ENCODE measurements at places on chromosomes 3 and 15.
A peak's percentile ranks its signal among the peaks of the same experiment; 100 is the strongest.

DNA sequence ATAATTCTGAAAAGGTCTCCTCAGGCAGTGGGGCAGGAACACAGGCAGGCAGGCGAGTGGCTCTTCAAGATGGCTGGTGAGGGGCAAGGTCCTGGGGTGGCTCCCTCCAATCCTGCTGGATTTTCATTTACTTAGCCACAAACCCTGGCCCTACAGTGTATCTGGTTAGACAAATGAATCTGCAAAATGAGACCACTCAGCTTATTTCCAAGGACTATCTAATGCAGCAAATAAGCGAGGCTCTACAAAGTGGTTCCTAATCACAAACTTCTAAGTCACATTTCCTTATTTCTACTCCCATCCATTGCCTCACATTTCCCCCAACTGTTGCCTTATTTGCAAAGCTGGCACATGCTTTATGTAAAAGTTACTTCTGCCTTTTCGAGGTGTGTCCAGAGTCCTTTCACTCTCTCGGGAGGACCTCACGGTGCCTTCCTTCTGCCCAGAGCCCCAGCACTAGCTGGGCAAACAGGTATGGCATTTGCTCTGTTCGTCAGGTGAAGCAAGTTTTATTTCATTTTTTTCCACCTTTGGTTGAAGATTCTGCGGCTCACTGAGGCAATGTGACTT is 40.5 kb downstream of the CCDC12 start:
- no peak for DNase-seq

DNA sequence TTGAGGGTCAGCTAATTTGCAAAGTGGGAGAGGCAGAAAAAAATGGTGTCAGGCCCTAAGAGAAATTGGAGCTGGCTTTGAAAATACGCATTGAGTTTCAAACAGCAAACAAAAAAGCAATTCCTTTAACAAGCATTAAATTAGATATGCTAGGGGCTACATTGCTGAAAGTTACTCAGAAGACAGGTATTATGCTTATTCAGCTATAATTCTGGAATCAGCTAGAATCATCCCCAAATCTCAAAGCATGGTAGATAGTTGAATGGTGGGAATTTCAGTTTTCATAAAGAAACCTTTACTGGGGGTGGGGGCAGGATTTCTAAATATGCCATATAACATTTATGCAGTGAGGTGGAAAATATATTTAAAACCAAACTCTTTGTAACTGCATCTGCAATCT is 50.5 kb downstream of the BHLHE40 start:
- DNase-seq = no peak

DNA sequence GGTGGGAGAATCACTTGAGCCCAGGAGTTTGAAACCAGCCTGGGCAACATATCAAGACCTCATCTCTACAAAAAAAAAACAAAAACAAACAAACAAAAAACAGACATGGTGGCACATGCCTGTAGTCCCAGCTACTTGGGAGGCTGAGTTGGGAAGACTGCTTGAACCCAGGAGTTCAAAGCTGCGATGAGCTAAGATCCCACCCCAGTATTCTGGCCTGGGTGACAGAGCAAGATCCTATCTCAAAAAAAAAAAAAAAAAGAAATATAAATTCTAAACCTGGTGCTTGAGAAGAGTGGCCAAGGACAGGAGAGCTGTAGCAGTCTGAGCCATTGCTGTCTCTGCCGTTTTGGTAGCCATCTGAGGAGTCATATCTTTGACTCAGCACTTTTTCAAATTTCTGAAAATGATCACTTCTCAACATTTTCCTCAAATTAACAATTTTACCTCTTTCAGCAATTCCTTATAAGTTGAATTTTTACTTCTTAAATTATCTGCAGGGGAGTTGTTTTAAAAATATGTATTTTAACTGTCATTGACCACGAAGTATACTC is 3.6 kb upstream of the DENND4A start:
- no peak for DNase-seq

- no peak for DNase-seq
Measured at GRCh38 chr3:95265129-95265528, 1202.3 kb downstream of the NSUN3 start.

DNA sequence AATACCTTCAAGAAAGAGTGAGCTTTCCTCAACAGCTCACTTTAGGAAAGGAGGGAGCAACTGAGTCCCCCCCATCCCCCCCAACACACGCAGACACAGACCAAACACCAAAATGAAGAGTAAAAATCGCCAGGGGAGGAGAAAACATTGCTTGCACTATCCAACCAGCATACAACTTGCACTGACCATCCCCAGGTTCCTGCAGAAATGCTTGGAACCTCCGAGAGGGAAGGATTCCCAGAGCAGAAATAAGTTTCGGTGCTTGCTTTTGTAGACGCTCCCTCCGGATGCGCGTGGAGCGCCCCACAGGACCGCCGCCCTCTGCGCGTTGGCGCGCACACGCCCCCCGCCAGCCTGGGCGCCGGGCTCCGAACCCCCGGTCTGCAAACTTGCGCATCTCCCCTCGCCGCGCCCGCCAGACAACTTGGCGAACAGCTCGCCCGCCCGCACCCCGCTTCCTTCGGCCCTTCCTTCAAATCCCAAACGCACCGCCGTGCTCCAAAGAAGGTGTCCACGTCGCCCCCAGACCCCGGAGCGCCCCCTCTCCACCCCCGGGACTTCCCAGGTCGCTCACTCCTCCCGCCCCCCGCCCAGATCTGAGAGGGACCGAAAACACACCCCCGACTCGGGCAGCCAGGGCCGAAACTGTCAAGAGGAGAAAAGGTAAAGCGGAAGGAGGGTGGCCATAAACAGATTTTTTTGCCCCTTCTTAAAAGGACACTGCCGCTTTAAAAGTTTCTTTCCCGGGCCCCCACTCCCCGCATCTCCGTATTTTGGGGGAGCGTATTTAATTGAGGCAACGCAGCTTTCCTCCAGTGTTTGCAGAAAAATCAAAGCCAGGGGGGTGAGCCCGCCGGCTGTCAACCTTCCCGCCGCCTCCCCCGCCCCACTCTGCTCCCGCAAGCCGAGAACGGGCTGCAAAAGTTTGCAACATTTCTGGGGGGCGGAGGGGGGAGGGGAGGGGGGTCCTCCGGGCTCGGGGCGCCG is 859 bp downstream of the RORA start:
- DNase-seq = no peak

GRCh38 chr3:113438224-113438623 is 3.1 kb downstream of the CFAP44 start:
- no peak for DNase-seq

DNA sequence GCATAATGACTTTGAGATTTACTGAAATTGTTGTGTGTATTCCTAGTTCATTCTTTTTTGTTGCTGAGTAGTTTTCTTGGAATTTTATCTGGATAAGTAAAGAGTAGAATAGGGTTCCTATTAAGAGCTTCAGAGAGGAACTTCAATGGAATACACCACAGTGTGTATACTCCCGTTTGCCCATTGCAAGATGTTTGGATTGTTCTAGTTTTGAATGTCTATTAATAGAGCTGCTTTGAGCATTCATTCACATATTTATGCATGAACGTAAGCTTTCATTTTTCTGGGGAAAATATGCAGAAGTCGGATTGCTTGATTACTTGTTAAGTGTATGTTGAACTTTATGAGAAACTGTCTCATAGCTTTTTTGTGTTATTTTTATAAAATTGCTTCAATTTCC is 580.5 kb downstream of the OTOL1 start:
- DNase-seq = no peak

GRCh38 chr15:70845602-70846360 is 8.2 kb downstream of the LARP6 start:
- no peak for DNase-seq

DNA sequence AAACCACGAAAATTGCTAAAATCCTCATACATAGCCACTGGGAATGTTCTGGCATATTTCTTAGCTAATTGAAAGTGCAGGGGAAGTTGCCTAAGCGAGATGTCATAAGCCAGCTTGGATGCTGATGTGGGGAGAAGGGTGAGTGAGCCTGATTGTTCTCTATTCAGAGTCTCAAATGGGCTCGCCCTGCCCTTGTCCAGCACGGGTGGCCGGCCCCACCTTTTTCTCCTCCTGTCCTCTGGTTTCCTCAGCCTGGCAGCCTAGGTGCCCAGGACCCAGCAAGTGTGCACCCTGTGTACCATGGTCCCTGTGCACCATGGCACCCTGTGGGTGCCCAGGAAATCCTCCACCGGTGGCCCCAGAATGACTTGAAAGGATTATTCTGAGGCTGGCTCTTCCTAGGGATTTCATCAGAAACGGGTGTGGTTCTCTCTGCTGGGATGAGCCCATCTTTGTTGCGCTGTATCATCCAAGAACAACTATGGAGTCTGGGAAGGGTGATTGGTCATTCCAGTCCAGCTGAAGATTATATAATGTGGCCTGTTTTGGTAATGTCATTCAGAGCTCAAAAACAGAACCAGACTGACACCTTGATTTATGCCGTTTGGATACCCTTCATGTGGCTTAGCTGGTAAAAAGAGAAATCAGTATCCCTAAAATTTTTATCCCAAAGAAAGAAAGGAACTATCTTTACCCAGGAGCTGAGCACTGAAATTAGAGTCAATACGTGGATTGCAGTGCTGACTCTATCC is 150.8 kb upstream of the BHLHE40 start:
- DNase-seq = no peak

- DNase-seq = no peak
Measured at GRCh38 chr15:58169934-58170333, 31.8 kb downstream of the AQP9 start.

- no peak for DNase-seq
Measured at GRCh38 chr3:67521053-67521646, 133.3 kb downstream of the SUCLG2 start.

GRCh38 chr3:128145279-128145678 is 8.0 kb upstream of the EEFSEC start:
- DNase-seq = no peak

DNA sequence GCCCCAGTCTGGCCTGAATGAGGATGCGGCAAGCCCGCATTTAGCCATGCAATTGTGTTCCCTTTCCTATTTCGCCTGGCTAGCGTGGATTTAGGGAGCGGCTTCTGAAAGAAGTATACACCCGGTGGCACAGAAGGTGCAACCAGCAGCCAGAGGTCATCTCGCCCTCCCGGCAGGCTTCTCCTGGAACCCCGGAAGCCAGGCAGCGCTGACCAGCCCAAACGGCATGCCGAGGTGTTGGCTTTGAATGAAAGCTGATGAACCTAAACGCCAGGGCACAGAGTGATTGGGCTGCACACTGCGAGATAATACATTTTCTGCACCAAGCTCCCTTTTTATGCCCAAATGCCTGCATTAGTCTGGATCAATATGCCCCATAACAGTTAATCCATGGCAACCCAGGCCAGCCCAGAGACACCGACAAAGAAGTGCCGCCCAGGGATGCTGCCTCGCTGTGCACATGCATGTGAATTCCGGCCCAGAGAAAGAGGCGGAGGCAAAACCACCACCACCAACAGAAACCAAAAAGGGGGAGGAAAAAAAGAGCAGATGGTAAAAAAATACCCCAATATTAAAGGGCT is 1.4 kb downstream of the SRGAP3 start:
- no peak for DNase-seq

- DNase-seq = peak; percentile 24
Measured at GRCh38 chr3:56783644-56784447, 17.9 kb downstream of the ARHGEF3 start.

- DNase-seq = no peak
Measured at GRCh38 chr3:194178669-194179068, 42.7 kb downstream of the HES1 start.

DNA sequence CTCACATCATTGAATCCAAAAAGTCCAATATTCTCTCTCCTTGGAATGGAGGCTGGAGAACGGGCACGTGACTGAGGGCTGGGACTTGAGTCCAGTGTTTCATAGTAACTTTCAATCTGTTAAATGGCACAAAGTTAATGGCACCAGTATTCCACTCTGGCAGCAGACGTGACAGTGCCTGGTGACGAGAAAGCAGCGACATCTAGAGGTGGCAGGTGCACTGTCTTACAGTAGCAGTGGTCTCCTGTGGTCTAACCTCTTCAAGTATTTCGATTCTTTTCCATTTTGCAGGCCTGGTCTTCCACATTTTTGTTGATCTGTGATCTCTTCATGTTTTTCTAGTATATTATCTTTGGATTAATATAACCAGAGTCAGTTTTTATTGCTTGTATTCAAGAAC is 107.1 kb downstream of the OXSM start:
- no peak for DNase-seq

DNA sequence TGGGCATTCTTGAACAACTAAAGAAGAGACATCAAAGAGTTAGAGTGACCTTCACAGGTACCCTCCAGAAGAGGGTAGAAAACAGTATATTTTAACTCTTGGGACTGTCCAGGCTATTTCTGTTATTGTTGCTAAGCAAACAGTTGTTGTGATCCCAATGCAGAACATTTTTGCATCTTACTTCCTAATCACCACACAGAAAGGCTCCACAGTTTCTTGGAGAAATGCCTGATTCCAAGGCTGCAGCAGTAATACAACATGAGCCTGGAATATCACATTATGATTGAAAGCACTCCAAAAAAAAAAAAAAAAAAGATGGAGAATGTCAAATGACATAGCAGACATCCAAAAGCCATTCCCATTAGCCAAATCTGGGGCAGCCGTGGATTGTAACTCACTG is 195.6 kb downstream of the CTNNB1 start:
- no peak for DNase-seq

GRCh38 chr3:113626503-113627371 is 69.7 kb downstream of the USF3 start:
- DNase-seq = no peak

GRCh38 chr3:127566833-127567232 is 23.7 kb downstream of the TPRA1 start:
- no peak for DNase-seq

DNA sequence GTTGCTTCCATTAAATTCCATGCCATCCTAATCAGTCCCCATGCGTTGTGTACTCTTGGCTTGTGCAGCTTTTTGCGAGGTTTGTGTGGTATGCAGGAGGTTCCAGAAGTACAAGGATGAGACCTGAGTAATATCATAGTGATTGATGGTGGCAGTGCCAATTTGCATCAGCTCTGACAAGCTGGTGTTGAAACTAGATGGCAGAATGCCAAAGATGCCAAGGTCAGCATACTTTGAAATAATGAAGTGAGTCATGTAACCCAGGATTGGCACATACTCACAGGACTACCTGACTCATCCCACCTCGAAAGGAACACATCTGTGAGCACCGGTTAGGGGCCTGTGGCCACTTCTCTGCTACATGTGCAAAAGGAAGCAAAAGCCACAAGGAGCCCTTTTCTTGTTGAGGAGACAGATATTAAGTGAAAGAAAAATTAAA is 14.3 kb downstream of the KAT2B start:
- DNase-seq = peak; percentile 24

- DNase-seq = no peak
Measured at GRCh38 chr3:197218210-197218609, 80.2 kb downstream of the DLG1 start.

DNA sequence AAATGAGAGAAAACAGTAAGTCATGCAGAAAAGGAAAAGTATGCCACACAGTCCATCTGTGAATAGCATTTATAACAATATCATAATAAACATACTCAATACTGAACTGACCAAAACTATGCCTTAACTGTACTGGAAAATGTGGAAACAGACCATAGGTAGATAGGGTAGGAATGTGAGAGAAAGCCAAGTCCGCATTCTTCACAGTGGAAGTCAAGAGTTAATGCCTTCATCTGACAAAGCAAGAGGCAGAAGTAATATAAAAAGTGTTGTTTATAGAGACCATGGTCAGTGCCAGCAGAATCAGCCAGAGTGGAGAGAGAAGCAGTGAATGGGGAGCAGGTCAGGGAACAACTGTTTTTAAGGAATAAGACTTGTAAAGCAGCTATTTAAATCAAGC is 52.3 kb downstream of the KBTBD12 start:
- DNase-seq = no peak

- no peak for DNase-seq
Measured at GRCh38 chr3:10558736-10559135, 53.4 kb upstream of the ATP2B2 start.
